Fibroblast of the aortic adventitia (primary cell): ENCODE measurements at places on chromosomes 2 and 18. TPM values are rescaled to one million over a fixed set of nuclear protein-coding genes. Genes with fewer than 3 reads are reported as not detected.

LYG1 gene
- 0.09 TPM in 1 of 2 replicates, not detected in the other for total RNA-seq

GPR35 gene
- 0.09 and 0.25 TPM in 2 replicates for total RNA-seq

SERPINB8 gene
- 14.8 and 18.9 TPM in 2 replicates for total RNA-seq

CFAP65 gene
- not detected in 2 replicates for total RNA-seq

CD28 gene
- not detected in 2 replicates for total RNA-seq

OTOS gene
- not detected in 2 replicates for total RNA-seq

IDH1 gene
- 196 and 291 TPM in 2 replicates for total RNA-seq

FAM124B gene
- total RNA-seq: under 0.01 and 1.2 TPM in 2 replicates

CDH7 gene
- total RNA-seq: not detected in 2 replicates

FNDC4 gene
- total RNA-seq: 7.3 and 45.8 TPM in 2 replicates

PPP1R1C gene
- 1.4 TPM in 1 of 2 replicates, not detected in the other for total RNA-seq

AQP12B gene
- not detected in 2 replicates for total RNA-seq

ZDBF2 gene
- total RNA-seq: 11.8 and 20.9 TPM in 2 replicates

POTEC gene
- total RNA-seq: under 0.01 TPM in 1 of 2 replicates, not detected in the other

ASTL gene
- total RNA-seq: not detected in 2 replicates

GPR75 gene
- 0.25 and 2.4 TPM in 2 replicates for total RNA-seq

SCYGR4 gene
- total RNA-seq: not detected in 2 replicates

KCNF1 gene
- not detected in 2 replicates for total RNA-seq

ZNF236 gene
- 13.6 and 21.2 TPM in 2 replicates for total RNA-seq

REG1B gene
- total RNA-seq: not detected in 2 replicates

NPAS2 gene
- 5.4 and 24.3 TPM in 2 replicates for total RNA-seq

INPP5D gene
- 0.54 and 0.98 TPM in 2 replicates for total RNA-seq

KCTD1 gene
- total RNA-seq: 9.9 and 21.8 TPM in 2 replicates

ARHGAP15 gene
- total RNA-seq: not detected in 2 replicates

SERPINB10 gene
- not detected in 2 replicates for total RNA-seq

CSRNP3 gene
- 2.3 and 3.4 TPM in 2 replicates for total RNA-seq

CRYBA2 gene
- not detected in 2 replicates for total RNA-seq

TLX2 gene
- total RNA-seq: not detected in 2 replicates
